ENCODE measurements at places on chromosomes 1 and 21.

- DNase-seq: no peak
Measured at GRCh38 chr1:229073251-229073650, 197.7 kb upstream of the RAB4A start.

GRCh38 chr21:27221077-27221476, 254.2 kb upstream of the ADAMTS5 start:
- DNase-seq: no peak

- no peak for DNase-seq
Measured at GRCh38 chr1:204680461-204680860, 5.1 kb downstream of the LRRN2 start.

- no peak for DNase-seq
Measured at GRCh38 chr21:45056296-45056904, 18.0 kb upstream of the ADARB1 start.

GRCh38 chr1:197890936-197891335, 11.5 kb upstream of the C1orf53 start:
- DNase-seq: no peak

GRCh38 chr1:89259283-89259971, 13.2 kb downstream of the GBP5 start:
- DNase-seq: peak; percentile 52

DNA sequence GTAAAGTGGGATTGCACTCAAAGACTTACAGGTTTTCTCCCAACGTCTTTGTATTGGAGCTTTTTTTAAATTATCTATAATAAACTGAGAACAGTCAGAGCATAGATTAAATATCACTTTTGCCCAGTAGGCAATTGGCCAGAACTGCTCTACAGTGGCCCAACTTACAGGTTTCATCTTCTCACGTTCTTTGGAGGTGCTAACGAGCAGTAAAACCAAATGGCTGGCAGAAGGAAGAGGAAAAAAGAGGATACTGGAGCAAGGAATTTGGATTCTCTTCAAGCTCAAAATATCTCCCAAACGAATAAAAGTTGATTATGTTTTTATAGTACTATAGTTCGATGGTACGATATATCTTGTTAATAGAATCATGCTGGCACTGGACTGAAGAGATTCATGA, 201.1 kb downstream of the ROR1 start:
- DNase-seq: no peak

- no peak for DNase-seq
Measured at GRCh38 chr1:80282536-80282935, 1276.0 kb upstream of the ADGRL4 start.

DNA sequence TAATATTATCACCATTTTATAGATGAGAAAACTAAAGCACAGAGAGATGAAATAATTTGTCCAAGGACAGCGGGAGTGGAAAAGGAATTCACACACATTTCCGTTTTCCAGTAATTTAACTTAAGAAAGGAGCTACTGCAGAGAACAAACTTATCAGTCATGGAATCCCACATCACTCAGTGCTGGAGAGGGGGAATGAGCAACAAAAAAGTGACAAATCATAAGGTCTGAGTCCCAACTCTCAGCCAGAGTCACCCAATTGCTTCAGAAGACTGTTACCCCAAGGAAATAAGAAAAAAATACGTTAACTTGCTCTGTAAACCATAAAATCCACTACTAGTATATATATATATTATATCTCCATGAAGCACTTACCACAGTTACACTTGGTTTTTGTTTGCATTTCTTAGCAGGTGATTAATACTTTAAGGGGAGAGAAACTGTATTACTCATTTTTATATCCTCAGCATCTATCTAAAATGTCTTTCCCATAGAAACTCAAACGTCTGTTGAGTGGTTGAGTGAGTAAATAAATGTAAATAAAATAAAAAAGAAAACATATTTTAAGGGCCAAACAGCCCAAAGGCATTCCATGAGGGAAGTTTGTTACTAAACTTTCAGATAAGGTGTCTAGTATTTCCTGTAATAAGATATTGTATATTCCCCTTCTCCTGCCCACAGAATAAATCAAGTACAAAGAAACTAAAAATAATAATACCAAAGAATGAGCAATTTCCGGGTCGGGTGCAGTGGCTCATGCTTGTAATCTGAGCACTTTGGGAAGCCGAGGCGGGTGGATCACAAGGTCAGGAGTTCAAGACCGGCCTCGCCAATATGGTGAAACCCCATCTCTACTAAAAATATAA, 76.8 kb downstream of the SLC45A1 start:
- no peak for DNase-seq

- DNase-seq: no peak
Measured at GRCh38 chr1:47229886-47230691, 1.9 kb downstream of the TAL1 start.

DNA sequence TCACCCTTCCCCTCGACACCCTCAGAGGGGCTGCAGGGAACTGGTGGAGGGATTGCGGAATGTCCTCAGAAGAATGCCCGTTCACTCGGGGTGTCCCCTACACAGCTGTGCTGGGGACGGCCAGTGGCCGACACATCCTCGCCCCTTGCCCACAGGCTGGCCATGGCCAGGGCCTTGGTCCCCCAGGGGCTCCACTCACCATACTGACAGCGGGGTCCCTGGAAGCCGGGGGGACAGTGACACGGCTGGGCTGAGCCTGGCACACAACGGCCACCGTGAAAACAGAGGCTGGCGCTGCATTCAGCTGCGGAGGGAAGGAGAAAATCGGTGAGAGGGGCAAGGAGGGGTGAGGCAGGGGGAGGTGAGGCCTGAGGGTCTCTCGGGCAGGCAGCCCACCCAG, 31.7 kb downstream of the MEGF6 start:
- no peak for DNase-seq

DNA sequence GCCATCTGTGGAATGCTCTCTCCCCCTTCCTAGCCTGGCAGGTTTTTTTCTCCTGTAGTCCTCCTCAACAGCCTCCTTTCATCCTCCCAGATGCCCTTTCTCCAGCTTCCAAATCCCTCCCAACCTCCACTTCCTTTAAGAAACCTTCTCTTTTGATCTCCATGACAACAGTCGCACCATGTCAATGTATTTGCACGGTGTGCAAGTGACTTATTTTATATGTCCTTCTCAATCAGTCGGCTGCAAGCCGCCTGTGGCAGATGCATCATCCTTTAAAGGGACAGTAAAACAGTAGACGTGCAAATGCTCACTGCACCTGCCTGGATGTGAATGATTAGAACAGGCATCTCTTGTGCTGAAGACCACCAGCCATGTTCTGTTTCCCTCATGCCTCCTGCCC, 285.2 kb downstream of the PCP4 start:
- DNase-seq: no peak

DNA sequence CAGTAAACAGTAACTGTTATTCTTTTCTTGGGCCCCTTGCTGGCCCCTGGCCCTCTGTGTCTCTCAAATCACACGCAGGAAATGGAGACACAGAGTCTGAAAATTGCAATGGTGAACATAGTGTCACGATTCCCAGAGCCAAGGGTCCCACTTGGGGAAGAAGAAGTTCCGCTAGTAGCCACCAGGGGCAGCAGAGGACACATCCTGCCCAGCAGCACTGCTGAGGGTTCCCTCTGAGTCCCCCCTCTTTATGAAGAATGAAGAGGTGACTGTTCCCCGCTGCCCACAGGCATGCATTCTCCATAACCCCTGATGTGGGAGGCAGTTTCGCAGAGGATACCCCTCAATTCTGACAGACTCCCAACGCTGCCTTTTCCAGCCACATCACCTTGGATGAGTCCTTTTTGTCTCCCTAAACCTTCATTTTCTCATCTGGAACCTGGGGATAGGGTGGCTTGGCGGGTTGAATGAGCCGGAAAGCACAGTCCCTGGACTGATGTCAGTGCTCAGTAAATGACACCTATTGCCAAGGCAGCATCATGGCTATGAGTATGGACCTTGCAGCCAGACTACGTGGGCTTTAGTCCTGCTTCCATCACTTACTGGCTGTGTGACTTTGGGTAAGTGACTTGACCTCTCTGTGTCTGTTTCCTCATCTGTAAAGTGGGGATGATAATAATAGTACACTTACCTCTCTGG, 238.0 kb upstream of the TMEM51 start:
- DNase-seq: peak; percentile 74

DNA sequence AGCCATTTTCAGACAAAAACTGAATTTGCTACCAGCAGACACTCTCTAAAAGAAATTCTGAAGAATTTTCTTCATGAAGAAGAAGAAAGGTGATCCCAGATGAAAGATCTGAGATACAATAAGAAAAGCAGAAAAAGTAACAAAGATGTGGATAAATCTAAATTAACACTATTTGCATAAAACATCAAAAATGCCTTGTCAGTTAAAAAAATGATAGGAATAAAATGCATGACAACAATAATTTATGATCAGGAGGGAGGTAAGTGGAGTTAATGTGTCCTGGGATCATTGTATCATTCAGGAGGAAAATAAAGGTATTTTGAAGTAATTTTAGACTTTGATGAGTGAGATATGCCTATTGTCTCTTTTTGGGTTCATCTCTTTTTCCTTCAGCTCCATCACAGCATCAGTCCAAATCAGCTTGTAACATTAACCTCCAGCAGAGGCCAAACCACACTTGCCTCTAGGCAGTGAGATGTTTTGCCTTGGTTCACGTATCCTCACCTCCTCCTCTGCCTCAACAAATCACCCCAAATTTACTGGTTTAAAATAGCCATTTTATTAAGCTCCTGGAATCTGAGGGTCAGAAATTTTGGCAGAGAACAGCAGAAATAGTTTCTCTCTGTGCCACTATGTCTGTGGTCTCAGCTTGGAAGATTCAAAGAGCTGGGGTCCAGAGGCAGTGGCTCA, 76.9 kb upstream of the HIVEP3 start:
- no peak for DNase-seq

Data from hematopoietic multipotent progenitor cell treated with erythropoietin and hydrocortisone succinate and interleukin-3 and kit ligand, for 4 days (in vitro differentiated cells).